ENCODE measurements at places on chromosomes 12 and 14. TPM values are rescaled to one million over a fixed set of nuclear protein-coding genes. Genes with fewer than 3 reads are reported as not detected.

Gene EPYC
- 0.17 TPM for total RNA-seq

Gene TAS2R7
- total RNA-seq: 0.33 TPM

Gene AQP5
- total RNA-seq: 0.99 TPM

DNA sequence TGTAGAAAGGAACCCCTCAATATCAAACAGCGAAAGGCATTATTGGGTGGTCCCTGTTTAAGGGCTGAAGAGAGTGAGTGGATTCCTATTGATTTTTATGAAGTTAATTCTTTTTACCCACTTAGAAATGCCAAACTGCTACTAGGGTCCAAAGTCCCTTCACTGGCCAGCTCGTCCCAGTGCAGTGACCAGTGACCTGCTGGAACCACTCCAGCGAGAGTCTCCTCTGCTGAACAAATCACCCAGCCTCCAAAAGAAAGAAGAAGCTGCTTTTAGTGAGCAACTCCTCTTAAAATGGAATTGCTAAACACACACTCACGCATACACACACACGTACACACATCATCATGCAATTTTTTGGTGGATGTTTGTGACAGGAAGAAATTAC is 198.2 kb upstream of the PLEKHG7 start:
- H3K36me3 ChIP-seq: no peaks in the 10 kb centered on the region
- H3K4me1 ChIP-seq: peaks cover 19% of the 10 kb centered on the region
- H3K27ac ChIP-seq: peak overlapping the region; percentile 68
- no peaks in the 10 kb centered on the region for H3K27me3 ChIP-seq
- H3K4me3 ChIP-seq: no peak overlapping the region

Gene STON2
- 63.6 TPM for total RNA-seq

Gene TSPAN8
- 16.1 TPM for total RNA-seq

Data from spinal cord (tissue), 10 donors.